ENCODE measurements at places on chromosomes 16 and 17.

DNA sequence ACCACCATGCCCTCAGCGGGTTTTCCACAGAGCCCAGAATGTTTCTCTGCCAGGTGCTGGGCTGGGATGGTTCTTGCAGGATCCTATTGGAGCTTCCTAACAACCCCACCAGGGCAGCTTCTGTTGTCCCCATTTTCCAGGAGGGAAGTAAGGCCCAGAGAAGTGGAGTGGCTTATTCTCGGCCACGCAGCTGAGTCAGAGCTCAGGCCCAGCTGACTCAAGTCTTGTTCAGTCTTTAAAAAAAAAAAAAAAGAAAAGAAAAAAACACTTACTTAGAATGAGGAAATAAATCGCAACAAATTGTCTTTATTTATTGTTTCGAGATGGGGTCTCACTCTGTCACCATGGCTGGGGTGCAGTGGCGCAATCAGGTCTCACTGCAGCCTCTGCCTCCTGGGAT is 413.0 kb downstream of the CPPED1 start:
- DNase-seq, result no peak

GRCh38 chr17:39051001-39051585 is 83.9 kb upstream of the FBXO47 start:
- DNase-seq, result no peak

GRCh38 chr16:7585705-7586104 is 253.1 kb downstream of the RBFOX1 start:
- DNase-seq, result no peak

GRCh38 chr17:58535431-58535830 is 21.0 kb upstream of the MTMR4 start:
- DNase-seq, result no peak

DNA sequence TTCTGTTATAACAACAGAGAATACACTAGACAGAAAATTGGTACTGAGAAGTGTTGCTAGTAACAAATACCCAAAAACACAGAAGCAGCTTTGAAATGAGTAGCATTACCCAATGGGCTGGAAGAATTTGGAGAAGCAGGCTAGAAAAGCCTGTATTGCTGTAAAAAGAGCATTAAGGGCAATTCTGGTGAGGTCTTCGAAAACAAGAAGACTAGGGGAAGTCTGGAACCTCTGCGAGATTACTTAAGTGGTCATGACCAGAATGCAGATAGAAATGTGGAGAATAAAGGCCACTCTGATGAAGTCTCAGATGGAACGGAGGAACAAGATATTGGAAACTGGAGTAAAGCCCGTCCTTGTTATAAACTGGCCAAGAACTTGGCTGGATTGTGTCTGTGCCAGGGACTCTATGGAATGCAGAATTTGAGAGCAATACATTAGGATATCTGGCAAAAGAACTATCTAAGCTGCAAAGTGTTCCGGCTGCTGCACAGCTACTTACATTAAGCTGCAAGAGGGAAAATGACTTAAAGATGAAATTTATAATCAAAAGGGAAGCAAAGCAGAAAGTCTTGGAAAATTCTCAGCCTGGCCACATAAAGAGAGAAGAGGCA is 44.9 kb upstream of the PEMT start:
- no peak for DNase-seq

DNA sequence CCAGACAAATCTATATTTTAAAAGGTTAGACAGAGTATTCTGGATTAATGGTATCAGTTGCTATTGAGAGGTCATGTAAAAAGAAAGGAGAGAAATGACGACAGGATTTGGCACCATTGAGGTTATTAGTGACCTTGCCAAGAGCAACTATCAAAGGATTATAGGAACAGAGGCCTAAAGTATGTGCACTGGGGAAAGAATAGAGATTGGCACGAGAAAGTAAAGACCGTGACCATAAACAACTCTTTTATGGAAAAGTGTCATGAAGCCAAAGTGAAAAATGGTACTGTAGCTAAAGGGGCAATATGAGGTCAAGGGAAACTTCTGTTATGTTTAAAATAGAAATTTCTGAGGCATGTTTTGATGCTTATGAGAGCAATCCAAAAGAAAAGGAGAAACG is 115.2 kb upstream of the KIF2B start:
- peak; percentile 31 for DNase-seq

DNA sequence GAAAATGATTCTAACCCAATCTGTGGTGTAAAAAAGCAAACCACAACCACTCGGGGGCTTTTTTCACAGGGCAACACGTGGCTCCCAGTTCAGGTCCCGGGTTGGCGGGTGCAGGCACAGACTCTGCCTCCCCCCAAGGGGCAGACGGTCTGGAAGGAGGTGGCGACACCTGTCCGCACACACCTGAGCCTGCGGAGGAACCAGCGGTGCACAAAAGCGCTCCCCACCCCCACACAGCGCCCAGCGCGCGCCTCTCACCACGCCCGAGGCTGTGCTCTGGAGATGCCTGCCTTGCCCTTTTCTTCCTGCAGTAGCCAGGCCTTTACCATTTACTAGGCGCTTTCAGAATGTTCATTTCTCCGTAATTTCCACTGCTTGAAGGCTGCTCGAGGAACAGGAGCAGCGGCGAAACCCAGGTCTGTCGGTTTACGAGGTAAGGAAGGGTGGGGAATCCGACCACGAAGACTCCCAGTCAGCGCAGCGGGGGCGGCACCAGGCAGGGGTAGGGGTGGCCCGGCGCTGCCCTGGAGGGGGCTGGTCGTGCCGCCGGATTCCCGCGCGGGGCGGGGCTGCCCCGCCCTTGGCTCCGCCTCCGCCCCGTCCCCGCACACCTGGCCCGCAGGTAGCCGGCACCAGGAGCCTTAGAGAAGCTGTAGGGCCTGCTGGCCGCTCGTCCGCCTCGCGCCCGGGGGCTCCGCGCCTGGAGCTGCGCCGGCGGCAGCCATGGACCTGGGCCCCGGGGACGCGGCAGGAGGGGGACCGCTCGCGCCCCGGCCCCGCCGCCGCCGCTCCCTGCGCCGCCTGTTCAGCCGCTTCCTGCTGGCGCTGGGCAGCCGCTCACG is at the start of gene USP43:
USP43 (plus strand) TSS at position 608 of the 842 bp plus-strand sequence; CDS start at position 724, 116 bp downstream.
- DNase-seq, result no peak

DNA sequence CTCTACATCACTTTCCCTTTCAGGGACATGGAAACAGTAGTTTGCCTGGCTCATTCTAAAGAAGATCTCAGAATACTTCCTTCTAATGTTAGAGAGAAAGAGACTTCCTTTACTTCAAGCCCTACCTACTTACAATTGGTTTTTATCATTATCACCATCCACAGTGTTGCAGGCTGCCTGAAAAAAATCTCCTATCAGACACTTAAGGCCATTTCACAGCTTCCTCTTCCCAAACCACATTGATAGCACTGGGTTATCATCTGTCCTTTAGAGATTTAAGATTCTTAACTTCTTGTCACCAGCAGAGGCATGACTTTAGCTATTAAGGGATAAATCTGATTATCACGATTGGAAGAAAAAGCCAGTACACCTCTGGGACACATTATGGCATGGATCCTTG is 178.5 kb upstream of the TBX2 start:
- no peak for DNase-seq

DNA sequence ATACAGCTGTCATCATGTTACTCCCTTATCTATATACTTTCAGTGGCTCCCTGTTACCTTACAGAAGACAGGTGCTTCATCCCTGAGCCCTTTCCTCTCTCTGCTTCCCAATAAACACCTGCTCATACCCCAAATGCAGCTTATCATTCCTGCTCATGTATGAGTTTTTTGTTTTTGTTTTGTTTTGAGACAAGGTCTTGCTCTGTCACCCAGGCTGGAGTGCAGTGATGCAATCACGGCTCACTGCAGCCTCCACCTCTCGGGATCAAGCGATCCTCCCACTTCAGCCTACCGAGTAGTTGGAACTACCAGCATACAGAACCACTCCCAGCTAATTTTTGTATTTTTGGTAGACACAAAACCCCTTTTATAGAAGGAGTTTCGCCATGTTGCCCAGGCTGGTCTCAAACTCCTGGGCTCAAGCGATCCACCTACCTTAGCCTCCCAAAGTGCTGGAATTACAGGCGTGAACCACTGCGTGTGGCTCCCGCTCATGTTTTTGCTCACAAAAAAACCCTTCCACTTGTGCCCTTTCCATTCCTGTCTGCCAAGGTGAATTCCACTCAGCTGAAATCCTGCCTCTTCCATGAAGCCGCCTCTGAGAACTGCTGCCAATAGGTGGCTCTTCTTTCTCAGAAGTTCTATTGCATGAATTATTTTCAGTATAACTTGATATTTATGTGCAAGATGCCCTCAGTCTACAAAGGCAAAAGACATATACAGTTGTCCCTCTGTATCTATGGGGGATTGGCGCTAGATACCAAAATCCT is 7.9 kb upstream of the RNF157 start:
- DNase-seq, result no peak

DNA sequence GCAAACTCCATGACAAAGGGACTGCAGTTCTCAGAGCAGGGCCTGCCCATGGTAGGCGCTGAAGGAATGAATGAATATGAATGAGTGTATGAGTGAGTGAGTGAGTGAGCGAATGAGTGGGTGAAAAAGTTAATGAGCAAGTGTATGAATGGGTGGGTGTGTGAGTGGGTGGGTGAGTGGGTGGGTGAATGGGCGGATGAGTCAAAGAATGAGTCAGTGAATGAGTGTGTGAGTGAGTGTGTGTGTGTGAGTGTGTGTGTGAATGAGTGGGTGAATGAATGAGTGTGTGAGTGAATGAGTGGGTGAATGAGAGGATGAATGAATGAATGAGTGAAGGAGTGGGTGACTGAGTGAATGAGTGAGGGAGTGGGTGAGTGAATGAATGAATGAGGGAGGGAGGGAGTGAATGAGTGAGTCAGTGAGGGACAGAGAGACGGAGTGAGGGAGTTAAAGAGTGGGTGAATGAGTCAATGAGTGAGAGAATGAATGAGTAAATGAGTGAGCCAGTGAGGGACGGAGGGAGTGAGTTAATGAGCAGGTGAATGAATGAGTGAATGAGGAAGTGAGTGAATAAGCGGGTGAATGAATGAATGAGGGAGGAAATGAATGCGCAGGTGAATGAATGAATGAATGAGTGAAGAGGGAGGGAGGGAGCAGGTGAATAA is 11.1 kb upstream of the CHMP6 start:
- DNase-seq, result no peak

- DNase-seq, result no peak
These were observed 41.8 kb downstream of the GAS7 start for GRCh38 chr17:10156599-10156947.

Data from GM04503 (cell line).